ENCODE measurements at places on chromosomes 1 and 21.

DNA sequence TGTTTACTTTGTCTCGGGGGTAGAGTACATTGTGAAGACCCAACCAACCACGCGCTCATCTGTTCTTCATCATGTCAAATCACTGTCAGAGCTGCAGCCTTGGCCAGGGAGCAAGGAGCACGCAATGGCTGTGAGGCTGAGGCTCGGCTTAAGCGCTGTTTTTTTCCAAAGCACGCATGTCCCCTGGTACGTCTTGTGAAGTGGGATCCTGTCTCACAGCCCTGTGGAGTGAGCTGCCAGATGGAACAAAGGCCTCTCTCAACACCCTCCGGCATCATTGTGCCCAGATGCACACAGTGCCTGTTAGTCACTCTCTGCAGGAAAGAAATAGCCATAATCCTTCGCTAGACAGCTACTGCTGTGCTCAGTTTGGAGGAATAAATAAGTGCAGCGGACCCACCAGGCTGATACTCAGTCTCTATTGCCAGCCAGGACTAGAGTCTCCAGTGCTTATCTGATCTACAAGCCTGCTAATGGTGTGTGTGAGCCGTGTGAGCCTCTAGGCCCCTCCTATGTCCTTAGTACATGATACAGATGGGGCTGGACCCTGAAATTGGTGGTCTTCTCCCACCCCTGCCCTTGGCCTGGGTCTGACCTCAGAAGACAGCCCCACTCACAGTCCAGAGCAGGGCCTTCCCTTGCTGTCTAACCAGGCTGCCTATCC is 91.3 kb upstream of the COA6 start:
- DNase-seq: no peak

DNA sequence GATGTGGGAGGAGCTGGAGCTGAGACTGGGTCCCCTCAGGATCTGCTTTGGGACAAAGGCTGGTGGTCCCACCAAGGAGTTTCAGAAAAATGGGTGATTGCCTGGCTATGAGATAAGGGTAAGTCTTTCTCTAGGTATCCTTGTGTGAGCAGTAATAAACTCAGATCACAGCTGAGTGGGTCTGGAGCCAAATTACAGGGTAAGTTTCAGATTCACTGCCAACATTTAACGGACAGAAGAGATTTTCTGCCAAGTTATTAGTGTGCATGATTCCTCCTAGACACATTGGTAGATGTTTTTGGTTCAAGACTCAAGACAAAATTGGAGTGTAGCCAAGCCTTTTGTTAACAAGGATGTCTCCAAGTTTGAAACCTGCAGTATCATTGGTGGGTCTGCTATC is 7.5 kb downstream of the CD1B start:
- DNase-seq: no peak

GRCh38 chr21:24781146-24781545 is 826.1 kb downstream of the MRPL39 start:
- no peak for DNase-seq

GRCh38 chr1:79629414-79629813 is 622.9 kb upstream of the ADGRL4 start:
- no peak for DNase-seq

- no peak for DNase-seq
Observed at GRCh38 chr1:116766616-116767469, 12.6 kb downstream of the CD2 start.

- no peak for DNase-seq
Observed at GRCh38 chr1:21657456-21658190, 11.5 kb downstream of the RAP1GAP start.

- no peak for DNase-seq
Observed at GRCh38 chr1:177384461-177384860, 213.7 kb downstream of the BRINP2 start.

GRCh38 chr1:160405331-160405877 is 5.0 kb downstream of the VANGL2 start:
- DNase-seq: no peak
